ENCODE measurements at places on chromosomes 11 and 22. TPM values are rescaled to one million over a fixed set of nuclear protein-coding genes. Genes with fewer than 3 reads are reported as not detected.

DDX25 gene
- 6.7 TPM for total RNA-seq

OR52A1 gene
- total RNA-seq: 8.2 TPM

HTR3B gene
- total RNA-seq: not detected

FGF19 gene
- total RNA-seq: 36.7 TPM

- no peak for DNase-seq
Observed at GRCh38 chr11:77038825-77039326, 4.7 kb downstream of the B3GNT6 start.

- DNase-seq: no peak
Observed at GRCh38 chr11:124514131-124514530, 29.3 kb downstream of the OR8B12 start.

- DNase-seq: peak; percentile 74
Observed at GRCh38 chr22:41469218-41469851, 418 bp downstream of the ACO2 start.

DNA sequence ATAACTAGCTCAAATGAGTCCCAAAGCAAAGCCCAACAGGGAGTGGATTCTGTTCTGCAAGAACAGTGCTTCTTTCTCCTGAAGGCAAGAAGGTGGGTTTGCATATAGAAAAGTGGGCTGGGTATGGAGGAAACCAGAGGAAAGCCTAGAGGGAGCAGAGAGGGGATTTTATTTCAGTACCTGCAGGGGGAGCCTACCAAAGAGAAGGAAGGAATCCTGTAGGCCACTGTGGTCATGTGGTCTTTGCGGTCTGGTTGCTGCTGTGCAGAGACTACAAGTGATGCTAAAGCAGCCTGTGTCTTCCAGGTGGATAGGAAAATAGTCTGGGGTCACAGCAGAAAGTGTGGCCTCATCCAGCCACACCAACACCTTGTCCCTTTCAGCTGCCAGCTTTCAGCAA lies 33.2 kb upstream of the ZBTB16 start:
- DNase-seq: peak; percentile 73

GRCh38 chr22:20086101-20086599 lies 6.1 kb downstream of the DGCR8 start:
- DNase-seq: no peak

- DNase-seq: no peak
Observed at GRCh38 chr11:5197536-5197935, 2.9 kb downstream of the OR51V1 start.

DNA sequence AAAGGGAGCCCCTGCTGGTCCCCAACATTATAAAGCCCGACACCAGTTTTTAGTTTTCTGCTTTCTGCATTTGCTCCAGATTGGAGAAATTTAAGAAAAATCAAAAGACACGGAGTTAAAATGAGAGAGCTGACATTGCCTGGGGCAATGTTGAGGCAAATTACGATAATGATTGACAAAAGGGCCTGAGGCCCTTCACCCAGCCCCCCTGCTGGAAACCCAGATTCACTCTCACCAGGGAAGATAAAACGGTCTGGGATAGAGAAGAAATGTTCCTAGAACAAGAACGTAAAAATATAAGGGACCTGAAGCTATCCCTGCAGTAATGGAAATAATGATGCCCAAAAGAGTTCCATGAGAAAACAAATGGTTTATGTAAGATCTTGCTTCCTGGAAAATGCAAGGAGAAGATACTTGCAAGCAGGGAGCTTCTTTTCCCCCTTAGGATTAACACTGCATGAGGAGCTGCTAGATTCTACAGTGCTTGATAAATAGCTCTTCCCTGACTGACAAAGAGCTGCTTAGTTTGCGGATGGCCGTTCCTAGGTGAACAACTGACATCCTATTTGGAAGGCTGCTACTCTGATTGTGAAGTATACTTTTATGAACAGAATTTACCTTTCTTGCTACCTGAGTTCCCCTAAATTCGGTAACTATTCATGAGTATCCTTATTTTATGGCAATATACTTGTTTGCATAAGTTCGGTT lies 40.6 kb upstream of the GNAZ start:
- DNase-seq: peak; percentile 42

DNA sequence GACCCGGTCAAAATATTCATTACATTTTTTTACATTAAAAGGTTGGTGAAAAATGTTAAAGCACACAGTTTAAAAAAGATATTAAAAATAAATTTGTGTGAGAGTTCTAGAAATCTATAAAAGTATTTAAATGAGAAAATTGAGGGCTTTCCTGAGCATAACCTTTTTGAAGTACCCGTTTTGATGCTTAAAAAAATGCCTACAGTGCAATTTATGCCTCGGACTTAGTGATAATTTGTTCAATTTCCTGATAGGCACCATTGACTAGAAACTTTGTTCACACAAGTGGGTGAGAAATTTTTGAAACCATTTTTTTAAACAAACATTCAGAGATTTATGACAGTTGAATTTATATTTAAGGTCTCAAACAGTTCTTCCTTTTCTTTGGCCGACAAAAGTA lies 29.7 kb upstream of the B3GAT1 start:
- DNase-seq: no peak
